HepG2 (cell line): ENCODE measurements at places on chromosomes 6 and 20.

GRCh38 chr6:132167929-132168892, 217.0 kb upstream of the CCN2 start:
- DNase-seq: peak; percentile 37

DNA sequence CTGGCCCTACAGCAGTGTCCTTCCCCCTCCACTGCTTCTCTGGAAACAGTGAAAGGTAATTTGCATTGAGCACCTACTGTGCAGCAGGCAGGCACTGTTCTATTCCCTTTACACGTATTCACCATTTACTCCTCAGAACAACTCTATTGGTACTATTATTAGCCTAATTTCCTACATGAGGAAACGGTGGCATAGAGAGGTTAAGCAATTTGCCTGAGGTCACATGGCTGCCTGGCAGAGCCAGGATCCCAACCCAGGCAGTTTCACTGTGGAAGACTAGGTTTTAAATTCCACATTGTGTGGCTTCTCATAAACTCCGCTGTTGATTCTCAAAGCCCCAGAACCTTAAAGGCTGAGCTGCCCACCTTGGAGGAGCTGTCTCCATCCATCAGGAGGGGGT, 72.7 kb downstream of the CLIC5 start:
- DNase-seq: no peak

GRCh38 chr6:46036911-46037310, 21.3 kb upstream of the CLIC5 start:
- no peak for DNase-seq

DNA sequence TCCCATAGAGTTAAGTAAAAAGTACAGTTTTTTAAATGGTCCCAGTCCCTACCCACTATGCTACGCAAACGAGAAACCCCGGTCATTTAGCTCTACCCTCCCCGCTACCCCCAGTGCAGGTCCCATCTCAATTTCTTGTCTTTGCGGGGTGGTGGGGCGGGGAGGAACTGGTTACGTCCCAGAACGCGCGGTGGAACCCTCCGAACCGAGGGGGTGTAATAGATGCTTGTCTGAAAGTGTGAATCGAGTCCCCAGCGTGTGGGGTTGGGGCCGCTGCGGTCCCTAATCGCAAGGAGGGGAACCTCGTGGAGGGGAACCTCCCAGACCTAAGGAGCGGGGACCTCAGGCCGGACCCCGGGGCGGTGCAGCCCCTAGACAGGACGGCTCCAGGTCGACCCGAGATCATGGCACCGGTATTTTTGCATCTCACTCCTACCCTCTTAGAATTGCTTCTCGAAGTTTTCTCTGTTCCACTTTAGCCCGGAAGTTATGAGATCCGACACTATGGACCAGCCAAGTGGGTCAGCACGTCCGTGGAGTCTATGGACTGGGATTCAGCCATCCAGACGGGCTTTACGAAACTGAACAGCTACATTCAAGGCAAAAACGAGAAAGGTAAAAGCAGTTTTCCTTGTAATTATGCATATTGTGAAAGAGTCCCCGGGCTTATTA, 779 bp downstream of the HEBP2 start:
- DNase-seq: no peak

DNA sequence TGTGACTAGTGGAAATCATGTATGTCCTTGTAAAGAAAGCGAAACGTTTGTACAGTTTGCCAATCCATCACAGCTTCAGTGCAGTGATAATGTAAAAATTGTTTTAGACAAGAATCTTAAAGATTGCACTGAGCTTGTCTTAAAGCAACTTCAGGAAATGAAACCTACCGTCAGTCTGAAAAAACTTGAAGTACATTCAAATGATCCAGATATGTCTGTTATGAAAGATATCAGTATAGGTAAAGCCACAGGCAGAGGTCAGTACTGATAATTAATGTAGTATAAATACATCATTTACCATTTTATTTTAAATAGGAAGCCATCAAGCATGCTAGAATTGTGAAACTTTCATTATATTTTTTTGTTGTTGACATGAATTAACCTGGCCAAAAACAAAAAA, 60.9 kb upstream of the SMIM8 start:
- no peak for DNase-seq

- no peak for DNase-seq
Measured at GRCh38 chr6:79034865-79035264, 43.2 kb downstream of the PHIP start.

- peak; percentile 31 for DNase-seq
Measured at GRCh38 chr6:6224933-6225486, 95.5 kb downstream of the F13A1 start.

- DNase-seq: no peak
Measured at GRCh38 chr6:122647765-122648164, 37.6 kb downstream of the PKIB start.
